ENCODE measurements at places on chromosomes 13 and 19.

DNA sequence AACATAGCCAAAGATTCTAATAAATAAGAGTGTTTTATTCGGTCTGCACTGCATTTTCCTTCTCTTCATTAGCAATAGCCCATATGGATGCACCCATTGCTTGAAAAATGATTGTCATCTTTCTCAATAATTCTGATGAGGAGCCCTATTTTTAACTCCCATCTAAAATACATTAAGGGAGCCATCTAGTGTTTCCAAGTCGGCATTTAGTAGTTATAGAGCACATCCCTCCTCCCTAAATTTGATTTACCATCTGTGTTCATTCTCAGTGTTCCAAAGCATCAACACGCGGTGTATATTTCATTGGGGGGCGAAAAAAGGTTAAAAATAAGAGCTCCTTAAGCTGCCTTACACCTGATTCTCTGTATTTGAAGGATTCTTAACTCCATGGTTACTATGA lies 119.2 kb upstream of the IPO5 start:
- no peak for DNase-seq

DNA sequence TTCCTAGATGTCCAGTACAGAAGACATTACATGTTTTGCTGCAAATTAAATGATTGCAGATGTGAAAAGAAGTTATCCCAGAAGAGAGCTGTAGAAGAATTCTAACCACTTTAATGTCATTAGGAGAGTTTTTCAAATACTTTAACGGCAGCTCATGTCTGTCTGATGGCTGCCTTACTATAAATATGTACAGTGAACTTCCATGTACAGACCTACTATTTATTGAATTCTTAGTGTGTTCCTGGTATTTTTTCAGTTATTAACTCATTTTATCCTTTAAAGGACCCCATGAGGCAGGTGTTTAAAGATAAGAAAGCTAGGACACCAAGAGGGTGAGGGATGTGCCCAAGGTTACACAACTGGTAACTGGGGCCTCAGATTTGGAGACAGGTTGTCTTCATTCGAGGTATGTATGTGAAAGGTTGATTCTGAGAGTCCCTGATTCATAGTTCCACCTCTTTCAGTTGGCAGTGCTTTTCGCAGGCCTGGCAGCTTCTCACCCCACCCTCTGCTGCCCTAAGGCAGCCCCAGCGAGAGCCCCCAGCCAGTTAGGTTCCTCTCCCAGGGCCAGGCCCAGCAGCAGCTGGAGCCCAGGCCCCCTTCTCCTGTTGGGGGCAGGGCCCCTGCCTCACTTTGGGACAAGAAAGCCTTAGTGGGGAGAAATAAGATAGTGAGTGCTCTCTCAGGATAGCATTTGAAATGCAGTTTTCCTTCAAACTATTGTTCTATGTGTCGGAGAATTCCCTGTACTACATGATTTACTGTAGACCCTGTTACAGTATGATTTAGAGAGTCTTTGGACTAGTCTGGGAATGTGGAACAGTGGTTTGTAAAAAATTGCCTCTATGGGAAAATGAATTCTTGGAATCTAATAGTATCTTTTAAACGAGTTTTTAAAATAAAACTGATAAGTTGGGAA lies 67.7 kb upstream of the TEX29 start:
- no peak for DNase-seq

GRCh38 chr19:15640904-15641597 lies 354 bp downstream of the CYP4F3 start:
- no peak for DNase-seq

DNA sequence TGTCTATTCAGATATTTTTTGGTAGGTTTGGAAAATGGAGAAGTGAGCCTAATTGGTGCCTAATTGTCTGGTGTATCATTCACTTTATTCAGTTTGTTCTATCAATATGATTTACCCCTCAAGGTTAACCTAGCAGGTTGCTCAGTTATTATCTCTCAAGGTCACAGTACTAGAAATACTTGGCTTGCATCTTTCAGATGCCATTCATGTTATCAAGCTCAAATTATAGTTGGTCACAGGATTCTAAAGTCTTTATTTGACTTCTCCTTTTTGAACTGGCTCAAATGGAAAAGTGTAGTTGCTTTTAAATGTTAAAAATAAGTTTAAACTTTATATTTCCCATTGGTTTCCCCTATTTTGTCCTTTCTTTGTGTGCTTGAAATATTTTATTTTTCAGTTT lies 2.6 kb downstream of the KCNRG start:
- no peak for DNase-seq
